Spinal cord (tissue), 10 donors: ENCODE measurements at places on chromosomes 1 and 21.

DNA sequence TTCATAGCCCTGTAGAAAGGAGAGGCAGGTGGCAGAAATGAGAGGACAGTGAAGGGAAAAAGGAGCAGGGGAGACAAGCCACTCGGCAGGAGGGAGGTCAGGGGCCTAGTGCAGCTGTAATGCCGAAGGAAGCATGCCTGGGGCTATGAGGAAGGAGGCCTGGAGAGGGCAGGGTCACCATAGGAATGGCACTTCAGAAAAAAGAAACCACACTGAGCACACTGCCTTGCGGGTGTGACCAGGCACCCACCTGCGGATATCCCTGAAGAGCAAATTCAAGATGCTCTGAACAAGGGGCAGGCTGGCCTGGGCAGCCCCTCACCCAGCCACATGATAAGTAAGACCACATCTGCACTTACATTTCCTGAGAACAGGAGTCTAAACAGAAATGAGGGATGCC, 104.7 kb downstream of the JAK1 start:
- DNase-seq, result no peak

DNA sequence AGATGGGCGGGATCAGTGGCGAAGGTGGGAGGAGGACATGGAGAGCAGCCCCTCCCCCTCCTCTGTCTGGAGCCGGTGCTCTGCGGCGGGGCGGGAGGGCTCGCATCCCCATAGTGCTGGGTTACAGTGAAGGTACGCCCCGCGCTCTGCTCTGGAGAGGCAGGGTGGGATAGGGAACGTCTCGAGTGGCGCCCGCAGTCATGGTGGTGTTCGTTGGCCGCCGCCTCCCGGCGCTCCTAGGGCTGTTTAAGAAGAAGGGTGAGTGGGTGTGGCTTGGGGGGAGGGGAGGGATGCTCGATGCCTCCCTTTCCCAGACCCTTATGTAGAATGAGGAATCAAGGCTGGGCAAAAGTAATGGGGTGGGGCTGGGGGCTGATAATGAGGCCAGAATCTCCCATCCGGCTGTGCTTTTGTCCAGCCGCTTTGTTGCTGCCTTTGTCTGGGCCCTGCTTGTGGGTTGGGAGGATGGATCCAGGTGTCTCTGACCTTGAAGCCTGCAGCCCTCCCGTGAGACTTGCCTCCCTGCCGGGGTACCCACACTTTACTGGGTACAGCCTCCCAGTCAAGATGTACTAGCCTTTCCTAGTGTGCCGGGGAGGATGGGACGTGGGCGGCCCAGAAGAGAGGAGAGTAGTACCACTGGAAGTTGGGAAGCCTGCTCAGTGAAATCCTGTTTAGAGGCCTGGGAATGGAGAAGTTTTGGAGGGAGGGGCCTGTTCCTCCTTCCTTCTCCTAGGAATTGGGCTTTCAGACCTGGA, 51.4 kb downstream of the YARS1 start:
- DNase-seq, result no peak

- no peak for DNase-seq
Observed at GRCh38 chr1:112381324-112382076, 14.5 kb upstream of the CTTNBP2NL start.

- DNase-seq, result no peak
Observed at GRCh38 chr1:246078126-246078887, 428.8 kb downstream of the SMYD3 start.

DNA sequence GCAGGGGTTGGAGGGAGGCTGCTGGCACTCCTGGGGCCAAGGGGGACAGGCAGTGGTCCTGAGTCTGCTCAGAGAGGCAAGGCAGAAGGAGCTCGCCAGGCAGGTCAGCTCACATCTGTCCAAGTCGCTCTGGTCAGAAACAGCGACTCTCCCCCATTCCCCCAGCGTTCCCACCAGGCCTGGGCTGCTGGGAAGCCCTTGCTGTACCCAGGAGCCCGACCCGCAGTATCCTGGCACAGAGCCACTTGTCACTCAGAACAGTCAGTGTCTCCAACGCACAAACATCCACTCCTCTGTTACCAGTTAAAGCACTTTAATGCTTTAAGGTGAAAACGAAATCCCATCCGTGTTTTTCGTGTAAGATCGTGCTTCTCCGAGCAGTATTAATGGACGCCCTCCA, 16.6 kb upstream of the CCDC27 start:
- no peak for DNase-seq

DNA sequence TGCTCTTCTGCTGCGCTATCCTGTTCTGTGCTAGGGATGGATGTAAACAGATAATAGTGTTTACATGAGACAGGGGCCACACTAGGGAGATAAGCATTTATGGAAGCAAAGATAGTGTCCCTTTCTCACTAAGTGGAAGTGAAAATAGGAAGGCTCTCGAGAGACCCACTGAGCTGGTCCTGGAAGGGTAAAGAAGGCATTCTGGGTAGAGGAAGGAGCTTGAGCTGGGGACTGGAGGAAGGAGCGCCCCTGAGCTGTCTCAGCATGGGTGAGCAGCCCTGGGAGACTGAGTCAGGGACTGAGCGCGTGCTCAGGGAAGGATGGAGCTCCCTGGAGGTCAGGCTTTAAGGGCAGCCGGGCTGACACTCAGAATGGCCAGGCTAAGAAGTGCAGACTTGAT, 93.3 kb downstream of the IGSF21 start:
- no peak for DNase-seq

GRCh38 chr1:17586172-17586964, 46.9 kb downstream of the ARHGEF10L start:
- DNase-seq, result no peak

DNA sequence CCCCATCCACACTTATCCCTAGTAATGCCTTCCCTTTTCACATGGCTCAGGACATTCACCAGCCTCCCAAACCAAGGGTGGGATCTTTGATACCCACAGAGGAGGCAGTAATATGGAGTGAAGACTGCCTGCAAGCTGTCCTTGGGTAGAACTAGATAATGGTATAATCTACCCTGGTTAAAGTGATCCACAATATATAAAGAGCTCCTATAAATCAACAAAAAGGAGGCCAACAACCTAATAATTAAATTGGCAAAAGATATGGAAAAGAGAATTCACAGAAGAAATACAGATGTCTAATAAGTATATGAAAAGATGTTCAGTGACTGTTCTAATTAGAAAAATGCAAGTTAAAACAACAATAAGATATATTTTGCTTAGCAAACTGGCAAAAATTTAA, 30.7 kb upstream of the SPOCD1 start:
- no peak for DNase-seq

DNA sequence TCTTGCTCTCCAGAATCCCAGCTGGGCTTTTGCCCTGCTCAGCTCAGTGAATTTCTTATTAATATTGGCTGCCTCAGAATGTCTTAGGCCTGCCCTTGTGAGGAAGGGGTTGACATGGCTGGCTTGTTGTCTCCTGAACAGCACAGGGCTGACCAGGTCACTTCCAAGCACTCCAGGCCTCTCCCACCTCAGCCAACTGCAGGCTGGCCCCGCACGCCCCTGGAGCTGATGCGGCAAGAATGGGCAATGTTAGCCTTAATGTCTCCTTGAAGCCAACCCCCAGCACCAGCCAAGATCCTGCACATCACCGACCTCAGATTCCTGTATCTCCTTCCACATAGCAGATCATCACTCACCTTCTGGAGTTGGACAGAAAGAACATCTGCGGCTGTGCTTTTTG, 598.6 kb downstream of the AJAP1 start:
- no peak for DNase-seq

GRCh38 chr1:72281637-72282270, 585 bp downstream of the NEGR1 start:
- DNase-seq, result no peak

- DNase-seq, result no peak
Observed at GRCh38 chr1:40438391-40439015, 11.8 kb upstream of the ZFP69B start.

DNA sequence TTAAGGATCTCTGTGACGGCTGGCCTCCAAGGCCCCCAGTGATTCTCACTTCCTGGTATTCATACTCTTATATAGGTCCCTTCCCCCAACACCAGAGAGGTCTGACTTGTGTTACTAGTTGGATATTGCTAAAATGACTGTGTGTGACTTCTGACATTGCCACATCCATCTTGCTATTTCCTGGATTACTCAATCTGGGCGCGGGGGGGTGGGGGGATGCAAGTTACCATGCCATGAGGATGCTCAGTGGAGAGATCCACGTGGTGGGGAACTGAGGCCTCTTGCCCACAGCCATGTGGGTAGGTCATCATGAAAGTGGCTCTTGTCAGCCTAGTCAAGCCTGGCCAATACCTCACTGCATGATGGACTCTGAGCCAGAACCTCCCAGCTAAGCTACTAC, 117.0 kb downstream of the UBE2U start:
- DNase-seq, result no peak

- no peak for DNase-seq
Observed at GRCh38 chr1:107442551-107442950, 301.7 kb downstream of the NTNG1 start.

- DNase-seq, result peak; percentile 80
Observed at GRCh38 chr1:2212532-2213491, 15.3 kb upstream of the SKI start.

DNA sequence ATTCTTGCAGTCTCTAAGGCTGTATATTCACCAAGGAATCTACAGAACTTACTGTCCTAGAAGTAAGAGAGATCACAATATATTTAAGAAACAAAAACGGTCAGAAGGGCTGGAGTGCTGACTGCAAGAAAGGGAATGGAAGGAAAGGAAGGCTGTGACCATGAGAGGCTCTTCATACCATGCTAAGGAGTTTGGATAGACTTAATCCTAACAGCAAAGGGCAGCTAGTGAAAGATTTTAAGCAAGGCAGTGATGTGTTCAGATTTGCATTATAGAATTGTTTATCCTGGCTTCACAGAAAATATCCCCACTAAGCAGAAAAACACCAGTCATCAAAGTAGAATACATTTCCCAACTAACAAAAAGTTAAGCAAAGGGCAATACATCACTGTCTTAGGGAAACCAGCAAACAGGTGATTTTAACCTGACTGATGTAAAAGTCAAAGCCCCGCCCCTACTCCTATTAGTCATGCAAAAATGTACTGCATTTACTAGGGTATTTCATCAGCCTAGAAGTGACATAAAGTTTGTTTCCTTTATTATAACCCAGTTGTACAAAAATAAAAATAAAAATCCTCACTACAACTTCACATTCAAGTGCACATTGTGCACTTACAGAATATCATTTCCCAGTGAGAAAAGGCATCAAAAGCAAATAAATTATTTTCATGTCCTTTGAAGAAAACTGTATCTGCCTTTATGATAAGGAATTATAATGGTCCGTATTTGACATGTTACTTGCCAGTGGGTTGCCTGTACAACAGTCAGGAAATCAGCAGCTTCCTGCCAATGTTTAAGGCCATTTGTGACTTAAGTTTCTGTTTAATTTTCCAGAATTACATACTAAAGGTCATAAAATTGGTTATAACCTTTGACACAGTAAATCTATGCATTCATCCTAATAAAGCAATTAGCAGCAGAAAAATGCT, 17.2 kb downstream of the JAK1 start:
- no peak for DNase-seq

DNA sequence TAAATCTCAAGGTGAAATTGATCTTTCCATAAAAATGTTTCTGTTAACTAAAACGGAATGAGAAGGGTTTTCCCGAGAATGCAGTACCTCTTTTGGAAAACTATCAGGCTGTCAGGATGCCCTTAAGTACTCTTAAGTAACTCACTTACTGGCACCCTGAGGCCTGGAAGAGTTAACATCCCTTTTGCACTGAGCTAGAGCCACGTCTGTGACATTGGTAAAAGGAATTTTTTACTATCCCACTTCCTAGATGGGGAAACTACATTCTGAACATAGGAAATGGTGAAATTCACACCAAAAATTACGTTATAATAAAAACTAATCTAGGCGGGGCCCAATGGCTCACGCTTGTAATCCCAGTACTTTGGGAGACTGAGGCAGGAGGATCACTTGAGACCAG, 39.7 kb upstream of the MAP10 start:
- no peak for DNase-seq

GRCh38 chr1:16115468-16115983, 40.3 kb downstream of the EPHA2 start:
- no peak for DNase-seq

- DNase-seq, result no peak
Observed at GRCh38 chr1:170369000-170369399, 163.0 kb upstream of the GORAB start.

DNA sequence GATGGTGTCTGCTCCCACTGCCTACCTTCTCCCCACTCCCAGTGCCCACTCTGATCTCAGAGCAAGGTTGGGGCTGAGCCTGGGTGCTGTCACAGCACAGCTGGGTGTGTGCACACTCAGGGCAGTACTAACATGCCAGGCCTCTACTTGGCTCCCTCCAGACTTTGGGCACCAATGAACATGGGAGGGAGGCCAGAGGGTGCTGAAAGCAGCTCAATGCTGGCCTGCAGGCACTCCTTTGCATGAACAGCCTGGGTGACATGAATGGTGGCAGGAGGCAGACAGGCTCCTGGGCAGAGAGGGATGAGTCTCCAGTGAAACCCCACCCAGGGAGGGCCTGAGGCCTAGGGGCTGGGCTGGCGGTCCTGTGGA, 25.8 kb upstream of the DENND1B start:
- no peak for DNase-seq

GRCh38 chr1:188062456-188062855, 1233.7 kb downstream of the PLA2G4A start:
- no peak for DNase-seq

DNA sequence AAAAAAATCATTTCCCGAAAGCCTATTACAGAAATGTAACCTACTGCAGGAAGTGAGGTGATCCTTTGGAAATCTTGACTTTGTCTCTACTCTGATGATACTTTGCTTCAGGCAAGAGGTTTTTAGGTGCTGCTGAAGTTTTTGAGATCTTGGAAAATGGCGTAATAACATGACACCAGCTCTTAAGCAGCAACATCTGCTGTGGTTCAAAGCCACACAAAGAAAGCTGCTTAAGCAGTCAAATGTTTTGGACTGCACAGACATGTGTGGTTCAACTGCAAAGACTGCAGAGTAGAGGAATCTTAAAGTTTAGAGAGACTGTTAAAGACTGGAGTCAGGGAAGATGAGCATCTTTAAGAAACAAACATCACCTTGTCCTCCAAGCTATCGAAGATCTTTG, 139.0 kb downstream of the RASAL2 start:
- DNase-seq, result no peak

DNA sequence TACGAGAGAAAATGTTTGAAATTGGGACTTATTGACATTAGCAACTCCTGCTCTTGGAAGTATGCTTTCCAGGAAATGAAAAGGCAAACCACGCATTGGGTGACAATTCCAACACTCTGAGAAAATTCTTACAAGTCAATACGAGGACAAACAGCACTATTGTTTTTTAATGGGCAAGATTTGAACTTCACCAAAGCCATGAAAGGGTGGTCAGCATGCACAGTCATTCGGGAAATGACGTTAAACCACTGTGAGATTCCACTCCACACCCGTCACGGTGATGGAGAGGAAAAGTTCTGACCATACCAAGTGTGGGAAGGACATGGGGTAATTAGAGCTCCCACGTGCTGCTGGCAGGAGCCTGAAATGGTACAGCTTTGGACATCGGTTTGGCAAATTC, 12.2 kb upstream of the PRXL2B start:
- no peak for DNase-seq

GRCh38 chr1:3692598-3692997, 40.3 kb downstream of the TP73 start:
- no peak for DNase-seq
